ENCODE measurements at places on chromosomes 11 and 22.
A peak's percentile ranks its signal among the peaks of the same experiment; 100 is the strongest.

- DNase-seq = no peak
These were observed 215.0 kb downstream of the NXPE2 start for GRCh38 chr11:114893329-114893728.

DNA sequence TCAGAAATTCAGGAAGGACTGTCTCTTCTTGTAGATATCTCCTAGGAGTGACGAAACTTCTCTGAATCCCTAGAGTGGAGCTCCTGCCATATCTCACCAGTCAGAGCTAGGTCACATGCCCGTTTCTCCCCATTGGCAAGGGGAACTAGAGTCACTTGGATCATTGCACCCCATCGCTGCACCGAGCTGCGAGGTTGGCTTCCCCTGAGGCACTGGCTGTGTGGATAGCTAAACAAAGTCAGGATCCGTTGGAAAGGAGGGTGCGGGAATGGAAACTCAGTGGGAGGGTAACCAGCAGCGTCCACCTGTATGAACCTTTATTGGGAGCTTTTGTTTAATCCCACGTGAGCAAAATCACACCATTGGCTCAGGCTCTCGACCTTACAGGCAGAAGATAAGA is 283.8 kb downstream of the BRD1 start:
- DNase-seq = no peak

- DNase-seq = no peak
These were observed 16.1 kb downstream of the CPT1A start for GRCh38 chr11:68825571-68825970.

- DNase-seq = no peak
These were observed 6.4 kb downstream of the GATD1 start for GRCh38 chr11:770642-771616.

- DNase-seq = peak; percentile 75
These were observed 7.6 kb downstream of the CARS1 start for GRCh38 chr11:3049430-3050243.

GRCh38 chr22:19874307-19875060 is 19.8 kb upstream of the GNB1L start:
- DNase-seq = no peak

- no peak for DNase-seq
These were observed 15.4 kb downstream of the ARFGAP2 start for GRCh38 chr11:47161134-47161854.

- peak; percentile 29 for DNase-seq
These were observed 12.5 kb upstream of the TMPRSS6 start for GRCh38 chr22:37121887-37122591.
